ENCODE measurements at places on chromosomes 5 and 9.

DNA sequence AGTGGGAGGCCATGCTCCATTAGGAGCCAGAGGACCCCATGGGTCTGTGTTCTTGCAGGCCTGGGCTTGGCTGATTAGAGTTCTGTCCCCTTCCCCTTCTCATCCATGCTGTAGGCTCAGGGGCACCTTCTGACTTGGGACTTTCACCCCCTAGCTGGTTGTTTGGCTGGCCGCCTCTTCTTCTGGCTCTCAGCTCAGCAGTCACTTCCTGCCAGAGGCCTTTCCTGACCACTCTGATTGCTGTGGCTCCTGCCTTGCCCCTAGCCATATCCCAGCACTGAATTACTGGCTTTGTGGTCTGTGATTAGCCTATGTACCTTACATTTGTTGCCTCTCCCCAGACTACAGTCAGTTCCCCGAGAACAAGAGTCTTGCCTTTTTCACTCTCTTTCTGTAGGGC, 14.6 kb downstream of the ENTREP1 start:
- no peak for DNase-seq

GRCh38 chr9:111527347-111527746, 2.4 kb downstream of the ZNF483 start:
- DNase-seq, result no peak

- no peak for DNase-seq
Measured at GRCh38 chr5:181232593-181232992, 9.5 kb downstream of the TRIM41 start.

- DNase-seq, result no peak
Measured at GRCh38 chr9:36898431-36899020, 135.5 kb downstream of the PAX5 start.

DNA sequence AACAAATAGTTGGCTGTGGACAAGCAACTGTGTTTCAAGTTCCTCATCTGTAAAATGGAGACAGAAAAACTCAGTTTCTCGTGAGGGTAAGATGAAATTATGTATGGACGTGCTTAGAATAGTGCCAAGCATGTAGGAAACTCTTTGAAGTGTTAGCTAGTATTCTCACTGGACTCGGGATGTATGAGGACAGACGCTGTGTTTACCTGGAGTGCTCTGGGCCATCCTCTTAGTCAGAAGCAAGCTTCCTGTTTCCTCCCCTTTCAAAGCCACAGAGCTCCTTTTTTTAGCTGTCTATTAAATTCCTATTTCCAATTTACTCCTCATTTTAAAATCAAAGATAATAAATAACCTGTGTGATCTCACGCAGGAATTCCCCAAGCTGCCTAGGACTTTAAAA, 23.8 kb upstream of the IQGAP2 start:
- no peak for DNase-seq

- no peak for DNase-seq
Measured at GRCh38 chr9:131218370-131218769, 57.9 kb downstream of the FAM78A start.

- no peak for DNase-seq
Measured at GRCh38 chr5:68370196-68370595, 154.6 kb downstream of the PIK3R1 start.

DNA sequence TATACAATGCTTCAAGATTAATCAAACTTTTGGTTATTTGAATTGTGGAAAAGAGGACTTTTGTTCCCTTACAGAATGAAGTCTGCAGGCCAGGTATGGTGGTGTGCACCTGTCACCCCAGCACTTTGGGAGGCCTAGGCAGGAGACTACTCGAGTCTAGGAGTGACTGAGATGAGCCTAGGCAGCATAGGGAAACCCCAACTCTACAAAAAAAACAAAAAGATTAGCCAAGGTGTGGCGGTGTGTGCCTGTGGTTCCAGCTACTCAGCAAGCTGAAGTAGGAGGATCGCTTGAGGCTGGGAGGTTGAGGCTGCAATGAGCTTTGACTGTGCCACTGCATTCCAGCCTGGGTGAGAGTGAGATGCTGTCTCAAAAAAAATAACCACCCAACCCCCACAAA, 9.3 kb downstream of the CCNH start:
- no peak for DNase-seq

- DNase-seq, result no peak
Measured at GRCh38 chr9:122846371-122846940, 18.1 kb upstream of the PDCL start.

All from stimulated activated CD8-positive, alpha-beta memory T cell treated with anti-CD3 and anti-CD28 coated beads, Interleukin-7, amount 100 ng/mL, for 1 hour (primary cell).